ENCODE measurements at places on chromosomes 2 and 18.

GRCh38 chr2:235493775-235494715 lies at the start of gene AGAP1:
TSS of gene AGAP1 (plus strand) at chr2:235494043.
- peak; percentile 82 for DNase-seq

DNA sequence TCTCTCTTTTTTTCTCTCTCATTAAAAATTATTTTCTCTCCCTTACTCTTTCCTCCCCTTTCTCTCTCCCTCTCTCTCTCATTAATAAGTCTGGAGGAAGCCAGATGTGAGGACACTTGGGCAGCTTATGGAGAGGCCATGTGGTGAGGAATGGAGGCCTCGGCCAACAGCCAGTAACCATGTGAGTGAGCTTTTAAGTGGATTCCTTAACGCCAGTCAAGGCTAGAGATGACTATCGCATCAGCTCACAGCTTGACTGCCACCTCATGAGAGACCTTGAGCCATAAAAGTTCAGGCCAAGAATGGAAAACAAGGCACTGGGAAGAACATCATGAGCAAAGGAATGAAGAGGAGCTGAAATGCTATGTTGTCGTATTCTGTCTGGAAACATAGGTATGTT lies 39.1 kb downstream of the ETAA1 start:
- DNase-seq, result no peak

DNA sequence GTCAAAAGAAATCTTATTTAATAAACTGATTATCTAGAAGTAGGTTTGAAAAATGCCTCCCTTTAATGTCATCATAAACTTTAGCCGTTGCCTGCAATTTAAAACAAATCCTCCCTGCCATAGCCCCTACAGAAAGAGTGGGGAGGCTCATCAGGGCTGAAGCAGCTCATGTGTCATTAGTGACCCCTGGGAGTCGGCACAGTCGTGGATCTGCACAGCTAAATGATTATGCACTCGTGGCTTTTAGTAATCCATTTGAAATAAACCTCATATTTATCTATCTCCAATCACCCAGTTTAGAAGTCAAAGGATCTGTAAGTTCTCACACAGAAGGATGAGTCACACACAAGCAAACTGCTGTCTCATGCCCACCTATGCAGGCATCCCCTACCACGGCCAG lies 277.3 kb downstream of the SS18 start:
- no peak for DNase-seq

DNA sequence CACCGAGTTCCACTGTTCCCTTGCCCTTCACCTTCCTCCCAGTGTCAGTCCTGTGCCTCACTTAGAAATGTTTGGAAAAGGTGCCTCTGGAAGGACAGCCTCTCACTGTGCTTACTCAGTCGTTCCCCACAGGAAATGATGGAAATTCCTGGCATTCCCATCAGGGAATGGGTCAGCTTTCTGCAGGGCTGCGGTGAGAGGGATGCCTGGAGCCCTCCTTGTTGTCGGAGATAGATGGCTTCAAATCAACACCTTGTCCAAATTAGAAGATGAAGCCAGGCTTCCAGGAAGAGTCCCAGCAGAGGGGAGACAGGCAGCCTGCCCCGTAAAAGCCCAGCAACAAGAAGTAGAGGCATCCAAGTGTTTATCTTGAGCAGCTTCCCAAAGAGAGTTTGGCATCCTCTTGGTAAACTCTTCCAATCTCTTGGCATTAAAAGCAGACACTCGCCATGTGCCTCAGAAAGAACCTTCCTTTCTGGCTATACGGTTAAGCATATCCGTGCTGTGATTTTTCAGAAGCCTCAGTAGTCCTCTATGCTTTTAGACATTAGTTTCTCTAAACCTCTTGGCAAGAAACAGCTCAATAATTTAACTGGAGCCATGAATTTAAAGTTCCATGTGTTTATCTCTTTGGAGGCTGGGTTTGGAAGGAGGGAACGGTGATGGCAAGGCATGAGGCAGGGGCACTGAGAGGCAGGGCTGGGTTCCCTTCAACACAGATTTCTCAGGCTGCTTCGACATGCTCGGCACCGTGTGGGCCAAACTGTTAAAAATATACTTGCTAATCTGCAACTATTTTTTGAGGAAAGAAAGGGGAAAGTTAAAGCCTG lies 25.1 kb downstream of the COLEC12 start:
- no peak for DNase-seq

GRCh38 chr2:76295762-76296161 lies 585.0 kb upstream of the GCFC2 start:
- no peak for DNase-seq

- no peak for DNase-seq
These were observed 44.2 kb upstream of the YWHAQ start for GRCh38 chr2:9674891-9675414.

- no peak for DNase-seq
These were observed 52.3 kb downstream of the IRS1 start for GRCh38 chr2:226747288-226747687.
